NCI-H187 treated with DMSO at 0.1 percent for 48 hours (cell line): ENCODE measurements at places on chromosomes 11 and 22.
A peak's percentile ranks its signal among the peaks of the same experiment; 100 is the strongest.

- DNase-seq, result peak; percentile 45
These were observed 1020.5 kb downstream of the BRD1 start for GRCh38 chr22:48807155-48807554.

- no peak for DNase-seq
These were observed at the start of gene ARAP1 for GRCh38 chr11:72752088-72752914. Gene ARAP1, minus strand, starts transcription at chr11:72752408. Its CDS starts 25,280 bp downstream, at chr11:72727128.

DNA sequence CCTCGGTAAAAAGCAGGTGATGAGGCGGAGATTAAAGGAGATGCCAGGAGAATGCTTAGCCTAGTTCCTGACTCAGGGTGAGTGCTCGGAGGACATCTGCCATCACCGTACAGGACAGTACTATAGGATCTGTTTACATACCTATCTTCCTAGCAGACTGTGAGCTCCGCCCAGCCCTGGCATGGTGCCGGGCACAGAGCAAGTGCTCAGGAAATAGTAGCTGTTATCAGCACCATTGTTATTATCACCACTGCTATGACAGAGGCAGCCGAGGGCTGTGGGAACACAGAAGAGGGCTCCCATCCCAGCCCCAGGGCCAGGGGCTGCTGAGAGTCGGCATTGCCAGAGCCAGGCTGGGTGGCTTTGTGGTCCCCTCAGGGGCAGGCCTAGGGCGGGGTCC is 642 bp upstream of the SEPTIN3 start:
- DNase-seq, result no peak

DNA sequence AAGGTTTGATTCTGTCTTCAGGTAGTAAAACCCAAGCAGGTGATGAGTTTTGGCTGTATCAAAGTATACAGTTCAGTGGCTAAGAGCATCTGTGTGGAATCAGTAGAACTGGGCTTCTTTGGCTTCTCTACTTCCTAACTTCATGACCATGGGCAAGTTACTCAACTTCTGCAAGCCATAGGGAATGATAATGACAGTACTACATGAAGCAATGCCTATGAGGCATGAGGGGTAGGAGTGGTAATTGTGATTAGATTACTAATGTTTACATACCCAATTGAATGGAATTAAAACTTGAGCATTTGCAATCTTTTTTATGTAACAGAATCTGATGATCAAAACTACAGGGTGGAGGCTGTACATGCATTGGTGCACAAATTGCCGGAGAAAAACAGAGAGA is 164.3 kb downstream of the PGR start:
- DNase-seq, result no peak

- no peak for DNase-seq
These were observed 17.7 kb downstream of the IGF2 start for GRCh38 chr11:2121227-2122130.

DNA sequence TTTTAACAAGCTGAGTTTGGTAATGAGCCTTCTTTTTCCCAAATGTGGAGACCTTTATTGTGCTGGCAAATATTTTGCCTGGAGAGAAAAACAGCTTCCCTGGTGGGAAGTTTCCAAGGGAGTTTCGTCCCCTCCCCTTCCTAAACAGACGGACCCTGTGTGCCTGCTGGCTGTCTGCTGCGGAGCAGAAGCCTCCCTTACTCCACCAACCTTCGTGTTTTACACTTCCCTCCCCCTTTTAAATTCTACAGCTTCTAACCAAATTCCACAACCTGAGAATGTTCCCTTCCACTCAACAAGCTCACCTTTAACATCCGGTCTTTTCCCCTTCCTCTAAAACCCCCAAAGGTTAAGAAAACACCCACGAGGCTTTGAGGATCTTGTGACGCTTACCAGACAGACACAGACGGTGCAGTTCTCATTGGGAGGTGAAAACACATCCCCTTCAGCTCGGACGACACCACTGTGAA is 17.1 kb downstream of the VWCE start:
- DNase-seq, result no peak
